ENCODE measurements at places on chromosomes 11 and 22.

DNA sequence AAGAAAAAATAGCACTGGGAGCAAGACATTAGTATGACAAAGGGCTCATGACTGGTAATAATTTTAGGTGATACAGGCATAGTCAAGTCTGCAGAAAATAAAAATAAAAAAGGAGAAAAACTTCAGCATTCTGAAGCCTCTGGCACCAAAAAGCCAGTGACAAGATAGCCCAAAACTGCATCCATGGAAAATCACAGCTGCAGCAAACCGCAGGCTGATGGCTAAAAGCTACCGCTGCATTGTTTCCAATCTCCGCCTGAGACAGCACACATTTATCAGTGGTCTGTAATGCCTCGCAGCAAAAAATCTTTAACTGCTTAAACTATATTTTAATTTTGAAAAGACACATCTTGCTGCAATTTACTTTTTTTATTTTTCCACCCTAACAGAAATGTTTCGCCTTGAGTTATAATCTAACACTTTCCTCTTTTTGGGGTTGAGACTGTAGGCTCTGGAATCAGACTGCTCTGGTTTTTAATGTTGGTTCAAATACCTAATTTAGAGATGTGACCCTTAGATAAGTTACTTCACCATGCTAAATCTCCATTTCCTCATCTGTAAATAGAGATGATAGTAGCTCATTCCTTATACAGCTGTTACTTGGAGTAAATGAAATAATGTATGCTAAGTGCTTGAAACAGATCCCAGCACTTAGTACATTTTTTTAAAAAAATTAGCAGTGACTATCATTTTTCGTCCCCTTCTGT lies 42.0 kb upstream of the FIBIN start:
- no peaks in the 10 kb centered on the region for H3K36me3 ChIP-seq
- no peaks in the 10 kb centered on the region for H3K27me3 ChIP-seq
- H3K4me3 ChIP-seq = no peak overlapping the region
- DNase-seq = no peak

- no peak for DNase-seq
- no peaks in the 10 kb centered on the region for H3K36me3 ChIP-seq
- no peak overlapping the region for H3K4me3 ChIP-seq
- no peak overlapping the region for H3K27ac ChIP-seq
- H3K4me1 ChIP-seq = no peaks in the 10 kb centered on the region
- no peaks in the 10 kb centered on the region for H3K27me3 ChIP-seq
Measured at GRCh38 chr11:1407668-1408067, 17.9 kb downstream of the BRSK2 start.

- no peak overlapping the region for H3K27ac ChIP-seq
- H3K36me3 ChIP-seq = no peaks in the 10 kb centered on the region
- no peak overlapping the region for H3K4me3 ChIP-seq
- H3K4me1 ChIP-seq = no peaks in the 10 kb centered on the region
- no peak for DNase-seq
Measured at GRCh38 chr11:109300211-109300610, 121.8 kb upstream of the C11orf87 start.

DNA sequence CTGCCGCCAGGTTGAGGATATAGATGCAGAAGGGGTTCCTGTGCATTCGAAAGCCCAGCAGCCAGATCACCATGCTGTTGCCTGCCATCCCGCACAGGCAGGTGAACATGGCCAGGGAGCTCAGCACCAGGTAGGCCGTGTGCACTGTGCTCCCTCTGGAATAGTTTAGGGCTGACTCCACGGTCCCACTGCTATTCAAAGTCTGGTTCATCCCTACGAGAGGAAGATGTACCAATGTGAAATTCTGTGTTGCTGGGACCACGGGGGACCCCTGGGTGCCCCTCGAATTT lies at the start of gene MRGPRD:
Gene MRGPRD, minus strand, starts transcription at position 211 of the 290 bp plus-strand sequence. Its CDS starts 0 bp downstream, at position 211.
- H3K4me3 ChIP-seq = no peak within 1 kb of the TSS
- no peak for DNase-seq
- H3K27me3 ChIP-seq = peaks cover 31% of the 10 kb centered on the region

DNA sequence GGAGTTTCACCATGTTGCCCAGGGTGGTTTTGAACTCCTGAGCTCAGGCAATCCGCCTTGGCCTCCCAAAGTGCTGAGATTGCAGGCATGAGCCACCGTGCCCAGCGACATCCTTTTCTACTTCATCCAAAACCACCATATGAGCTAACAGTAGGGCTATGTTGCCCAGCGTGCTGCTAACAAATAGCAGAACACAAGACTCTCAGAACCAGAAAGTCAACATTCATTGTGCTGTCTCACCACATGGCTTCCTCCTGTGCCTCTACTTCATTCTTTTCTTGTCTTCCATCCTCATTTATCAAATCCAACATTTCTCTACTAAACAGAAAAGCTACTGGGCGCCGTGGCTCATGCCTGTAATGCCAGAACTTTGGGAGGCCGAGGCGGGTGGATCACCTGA lies 12.0 kb upstream of the DENND5A start:
- H3K27ac ChIP-seq = no peak overlapping the region
- no peaks in the 10 kb centered on the region for H3K4me1 ChIP-seq
- no peaks in the 10 kb centered on the region for H3K27me3 ChIP-seq
- DNase-seq = no peak
- peaks cover 12% of the 10 kb centered on the region for H3K36me3 ChIP-seq
- H3K4me3 ChIP-seq = no peak overlapping the region

Measured in GM23248 (cell line).